ENCODE measurements at places on chromosomes 13 and 19.

- no peak for DNase-seq
Observed at GRCh38 chr13:30486230-30487074, 20.7 kb upstream of the HMGB1 start.

DNA sequence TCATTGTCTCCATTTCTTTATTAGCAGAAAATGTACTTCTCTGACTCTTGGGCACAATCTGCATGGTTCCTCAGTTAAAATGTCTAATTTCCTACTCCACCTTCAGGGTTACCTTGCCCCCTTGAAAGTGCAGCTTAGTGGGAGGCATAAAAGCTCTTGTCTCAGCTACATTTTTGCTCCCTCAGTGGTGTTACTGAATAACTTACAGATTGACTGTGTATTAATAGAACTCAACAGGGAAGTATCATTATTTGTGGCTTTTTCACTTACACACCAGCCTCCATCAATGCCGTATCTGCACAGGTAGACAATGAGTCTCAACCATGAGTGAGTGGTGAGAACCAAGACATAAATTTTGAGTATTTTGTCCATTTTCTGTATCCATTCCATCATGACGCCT lies 456.2 kb upstream of the MIR17HG start:
- no peak for DNase-seq

DNA sequence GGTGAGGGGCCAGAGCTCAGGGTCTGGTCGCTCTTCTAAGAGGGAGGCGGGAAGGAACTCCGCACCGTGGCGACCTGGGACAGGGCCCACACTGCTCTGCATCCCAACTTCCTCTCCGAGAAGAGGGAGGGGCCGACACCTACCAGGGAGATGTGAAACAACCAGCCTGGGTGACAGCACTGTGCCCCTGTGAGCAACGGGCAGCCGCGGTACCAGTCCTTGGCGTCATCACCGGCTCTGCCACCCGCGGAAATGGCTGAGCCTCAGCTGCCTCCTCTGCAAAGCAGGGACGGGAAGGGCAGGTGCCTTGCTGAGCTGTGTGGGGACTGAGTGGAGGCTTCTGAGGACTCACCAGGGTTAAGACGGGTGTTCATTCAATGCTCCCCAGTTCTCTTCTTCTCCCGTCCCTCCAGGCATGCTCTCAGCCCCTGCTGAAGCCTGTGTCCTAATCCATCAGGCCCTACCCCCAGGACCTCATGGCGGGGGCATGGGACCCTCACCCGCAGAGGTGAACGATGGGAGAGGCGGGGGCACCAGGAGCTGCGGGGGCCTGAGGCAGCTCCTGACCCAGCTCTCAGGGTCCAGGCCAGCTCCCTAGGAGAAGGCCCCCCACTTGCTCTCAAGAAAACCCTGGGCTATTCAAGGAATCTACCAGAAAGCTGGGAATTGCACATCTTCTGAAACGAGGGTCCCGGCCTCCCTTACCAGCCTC lies 9.3 kb downstream of the ZNF787 start:
- no peak for DNase-seq

DNA sequence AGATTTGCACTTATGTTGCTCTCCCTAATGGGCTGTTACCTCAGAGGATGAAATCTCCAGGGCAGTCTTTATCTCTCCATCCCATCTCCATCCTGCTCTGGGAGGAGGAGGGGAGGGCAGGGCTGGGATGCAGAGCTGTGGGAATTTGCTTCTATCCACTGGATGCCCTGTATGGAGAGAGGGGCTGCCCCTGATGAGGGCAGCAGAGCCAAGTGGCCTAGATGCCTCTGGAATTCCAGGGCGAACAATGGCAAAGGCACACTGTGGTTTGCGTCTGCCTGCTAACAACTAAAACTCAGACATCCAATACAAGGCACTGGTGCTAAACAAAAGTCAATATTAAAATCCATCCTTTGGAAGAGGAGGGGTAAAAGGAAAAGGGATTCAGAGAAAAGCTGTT lies 165.1 kb downstream of the COG6 start:
- DNase-seq, result no peak

- no peak for DNase-seq
Observed at GRCh38 chr13:24623149-24623665, 57.0 kb upstream of the ATP12A start.

GRCh38 chr19:16319481-16319880 lies 5.1 kb upstream of the KLF2 start:
- DNase-seq, result no peak

DNA sequence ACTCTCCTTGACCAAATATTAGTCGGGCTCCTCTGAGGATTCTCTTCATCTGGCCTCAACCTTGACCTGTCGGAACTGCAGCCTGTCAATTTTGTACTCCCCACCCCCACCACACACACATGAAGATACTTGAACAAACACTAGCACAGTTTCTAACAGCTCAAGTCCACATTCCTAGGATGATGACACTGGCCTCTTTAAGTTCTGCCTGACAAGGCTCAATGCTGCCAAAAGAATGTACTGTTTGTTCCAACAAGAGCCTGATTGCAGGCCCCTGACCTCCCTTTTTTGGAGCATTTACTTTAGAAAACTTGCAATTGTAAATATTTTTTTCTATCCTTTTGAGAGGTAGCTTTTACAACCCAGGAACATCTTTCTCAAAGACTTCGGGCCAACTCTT lies 169.2 kb upstream of the IRS2 start:
- DNase-seq, result peak; percentile 32

DNA sequence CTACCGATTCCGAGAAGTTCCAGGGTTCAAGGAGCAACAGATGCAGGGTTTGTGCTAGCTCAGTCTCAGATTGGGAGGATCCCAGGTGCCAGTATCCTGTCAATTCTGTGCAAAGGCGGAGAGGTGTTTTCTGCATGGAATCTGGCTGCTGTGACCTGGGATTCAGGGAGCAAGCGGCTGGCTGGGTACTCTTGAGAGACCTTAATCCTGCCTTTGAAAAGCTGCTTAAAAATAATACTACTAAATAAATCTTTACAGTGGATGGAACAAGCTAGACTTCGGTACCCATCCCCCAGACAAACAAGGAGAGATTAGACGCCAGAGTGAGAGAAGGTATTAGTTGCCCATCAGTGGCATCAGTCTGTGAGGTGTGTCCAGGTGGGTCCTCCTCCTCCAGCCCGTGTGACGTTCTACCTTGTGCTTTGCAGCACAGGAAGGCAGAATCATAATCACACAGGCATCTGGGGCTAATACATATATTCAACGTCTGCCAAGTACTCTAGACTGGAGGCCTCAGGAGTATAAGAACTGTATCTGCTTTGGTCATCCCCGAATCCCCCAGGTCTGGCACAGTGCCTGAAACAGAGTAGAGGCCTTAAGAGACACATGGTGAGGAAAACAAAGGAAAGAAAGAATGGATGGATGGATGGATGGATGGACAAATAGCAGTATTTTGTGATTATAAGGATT lies 230.6 kb downstream of the ZNF536 start:
- no peak for DNase-seq

DNA sequence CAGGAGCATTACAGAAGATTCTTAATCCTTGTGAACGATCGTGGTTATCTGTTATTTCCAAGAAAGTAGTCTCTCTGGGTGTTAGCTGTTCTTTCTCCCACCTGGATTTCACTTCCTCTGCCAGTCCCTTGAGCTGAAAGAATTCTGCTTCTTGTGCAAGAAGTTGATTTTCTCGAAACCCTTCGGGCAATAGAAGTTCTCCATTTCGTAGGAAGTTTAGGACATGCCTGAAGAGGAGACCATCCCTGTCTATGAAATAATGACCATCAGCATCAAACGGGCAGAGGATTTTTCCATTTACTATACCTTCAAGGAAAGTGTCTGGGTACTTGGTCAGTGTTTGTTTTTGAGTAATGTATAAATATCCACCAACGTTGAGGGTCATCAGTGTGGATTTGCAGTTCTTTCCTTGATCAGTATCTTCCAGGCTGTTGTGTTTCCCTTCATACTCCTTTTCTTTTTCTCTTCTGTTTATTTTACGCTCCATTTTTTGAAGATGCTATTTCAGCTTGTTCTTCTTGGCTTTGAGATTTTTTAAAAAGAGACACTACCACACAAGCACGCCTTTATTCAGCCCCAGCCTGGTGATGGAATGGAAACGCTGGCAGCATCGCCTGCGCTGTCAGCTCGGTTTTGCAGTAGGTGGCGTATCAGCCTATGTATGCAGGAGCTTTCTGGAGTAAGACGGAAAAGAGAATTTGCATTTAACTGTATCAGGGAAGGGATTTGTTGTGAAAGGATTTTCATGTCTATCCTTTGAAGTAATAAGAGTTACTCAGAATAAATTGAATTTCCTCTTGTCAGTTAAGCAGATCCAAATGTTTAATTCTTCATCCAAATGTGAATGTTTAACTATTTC lies 6.5 kb downstream of the KCTD4 start:
- peak; percentile 28 for DNase-seq

DNA sequence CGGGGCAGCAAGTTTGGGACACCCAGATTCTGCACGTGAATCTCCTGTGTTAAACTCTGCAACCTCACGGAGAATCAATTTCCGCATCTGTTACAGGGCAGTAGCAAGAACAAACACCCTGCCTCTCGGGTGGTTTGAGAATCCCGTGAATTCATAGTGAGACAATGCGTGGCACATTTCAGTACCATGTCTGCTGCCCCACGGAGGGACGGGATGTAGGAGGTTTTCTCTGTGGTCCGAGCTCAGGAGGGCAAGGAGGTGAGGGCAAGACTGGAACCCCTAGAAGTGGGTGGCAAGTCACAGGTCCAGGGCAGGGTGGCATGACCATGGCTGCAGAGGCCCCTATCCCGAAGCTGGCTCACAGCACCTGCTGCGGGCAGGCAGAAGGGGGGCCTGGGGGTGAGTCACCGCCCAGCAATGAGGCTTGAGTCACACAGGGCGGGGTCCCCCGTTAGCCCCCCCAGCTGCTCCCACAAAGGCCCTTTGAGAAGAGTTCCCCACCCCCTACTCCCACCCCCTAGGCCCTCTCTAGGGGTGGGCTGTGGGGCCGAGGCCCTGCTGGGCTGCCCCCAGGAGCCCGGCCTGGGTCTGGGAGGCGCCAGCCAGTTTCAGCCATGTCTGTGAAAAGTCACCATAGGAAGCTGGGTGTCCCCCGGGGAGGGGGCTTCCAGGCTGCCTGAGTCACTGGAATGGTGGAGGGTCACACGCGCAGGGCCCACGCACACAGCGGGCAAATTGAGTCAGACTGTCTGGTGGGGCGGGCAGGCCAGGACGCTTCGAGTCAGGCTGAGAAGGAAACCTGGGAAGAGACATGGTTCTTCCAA lies 25.8 kb upstream of the NANOS3 start:
- DNase-seq, result peak; percentile 93

GRCh38 chr13:60398907-60399589 lies 2.0 kb downstream of the TDRD3 start:
- DNase-seq, result no peak

GRCh38 chr13:57734306-57734705 lies 102.8 kb downstream of the PCDH17 start:
- DNase-seq, result no peak

GRCh38 chr13:60311527-60311926 lies 85.5 kb upstream of the TDRD3 start:
- DNase-seq, result no peak

- no peak for DNase-seq
Observed at GRCh38 chr19:31591258-31591657, 242.0 kb upstream of the TSHZ3 start.

DNA sequence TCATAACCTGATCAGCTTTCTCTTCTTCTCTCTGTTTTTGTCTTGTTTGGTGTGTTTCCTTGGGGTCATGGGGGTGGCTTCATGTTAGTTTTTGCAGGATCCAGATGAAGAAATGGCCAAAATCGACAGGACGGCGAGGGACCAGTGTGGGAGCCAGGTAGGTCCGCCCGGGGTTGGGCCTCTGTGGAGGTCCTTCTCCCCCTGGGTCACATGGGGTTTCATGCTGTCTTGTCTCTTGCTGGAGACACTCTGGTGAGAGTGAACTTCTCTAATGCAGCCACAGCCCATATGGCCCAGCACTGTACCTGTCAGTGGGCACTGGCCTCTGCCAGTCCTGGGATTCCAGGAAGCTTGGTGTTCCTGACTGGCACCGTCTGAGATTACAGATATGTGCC lies 1.1 kb downstream of the CCNE1 start:
- DNase-seq, result no peak

DNA sequence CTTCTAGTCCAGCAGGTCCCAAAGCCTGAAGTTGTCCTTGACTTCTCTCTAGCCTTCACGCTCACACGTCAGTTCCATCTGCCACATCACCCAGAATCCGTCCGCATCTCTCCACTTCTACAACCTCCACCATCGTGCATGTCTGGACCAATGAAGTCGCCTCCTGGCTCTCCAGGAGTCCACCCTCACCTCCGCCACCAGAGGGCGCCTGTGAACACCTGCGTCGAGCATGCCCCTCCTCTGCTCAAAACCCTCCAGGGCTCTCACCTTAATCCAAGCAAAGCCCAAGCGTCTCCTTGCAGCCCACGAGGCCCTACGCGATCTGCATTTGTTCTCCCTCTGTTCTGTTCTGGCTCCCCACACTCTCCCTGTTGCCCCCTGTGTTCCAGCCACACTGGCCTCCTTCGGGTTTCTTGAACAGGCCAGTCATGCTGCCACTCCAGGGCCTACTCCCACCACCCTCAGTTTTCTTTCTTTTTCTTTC lies 3.7 kb downstream of the USHBP1 start:
- DNase-seq, result peak; percentile 56

DNA sequence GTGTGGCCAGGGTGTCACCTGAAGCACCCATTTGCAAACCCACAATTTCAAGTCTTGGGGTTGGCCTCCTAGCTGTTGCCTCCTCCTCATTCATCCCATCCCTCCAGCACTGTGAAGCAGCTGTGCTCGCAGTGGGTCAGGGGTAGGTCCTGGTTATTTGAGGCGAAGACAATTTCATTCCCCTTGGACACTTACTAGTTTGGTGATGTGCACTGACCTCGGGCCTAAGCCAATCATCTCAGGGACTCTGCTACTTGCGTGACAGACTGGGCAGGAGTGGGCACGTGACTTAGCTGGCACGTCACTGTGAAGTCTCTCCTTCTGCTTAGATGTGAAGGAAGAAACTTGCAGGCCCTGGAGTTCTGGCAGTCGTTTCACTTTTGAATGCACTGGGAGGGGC lies 3.5 kb upstream of the ATP11A start:
- no peak for DNase-seq

DNA sequence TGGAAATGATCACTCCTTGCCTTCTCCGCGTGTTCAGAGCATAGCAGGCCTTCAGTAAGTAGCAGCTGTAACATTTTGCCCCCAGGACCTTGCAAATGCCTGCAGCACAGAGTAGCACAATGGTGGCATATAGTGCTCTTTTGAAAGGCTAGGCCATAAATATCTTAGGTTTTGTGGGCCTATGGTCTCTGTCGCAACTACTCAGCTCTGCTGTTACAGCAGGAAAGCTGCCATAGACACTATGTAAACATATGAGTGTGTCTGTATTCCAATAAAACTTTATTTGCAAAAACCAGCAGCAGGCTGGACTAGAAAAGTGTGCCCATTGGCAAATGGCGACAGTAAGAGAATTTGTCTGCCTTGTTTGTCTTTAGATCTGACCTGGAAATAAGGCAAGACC lies 9.4 kb downstream of the ITPKC start:
- no peak for DNase-seq

DNA sequence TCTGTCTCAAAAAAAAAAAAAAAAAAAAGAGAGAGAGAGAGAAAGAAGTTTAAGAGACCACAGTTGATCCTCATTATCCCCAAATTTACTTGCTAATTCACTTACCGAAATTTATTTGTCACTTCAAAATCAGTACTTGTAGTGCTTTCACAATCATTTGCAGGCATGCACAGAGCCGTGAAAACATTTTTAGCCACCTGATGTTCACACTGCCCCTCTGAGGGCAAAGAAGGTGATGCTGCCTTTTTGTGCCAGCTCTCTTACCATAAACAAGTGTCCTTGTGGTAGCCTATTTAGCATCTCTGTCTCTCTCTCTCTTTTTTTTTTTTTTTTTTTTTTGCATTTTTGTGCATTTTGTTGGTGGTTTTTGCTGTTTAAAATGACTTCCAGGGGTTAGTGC lies 24.1 kb upstream of the CASP14 start:
- no peak for DNase-seq

- no peak for DNase-seq
Observed at GRCh38 chr13:46486270-46486669, 66.7 kb upstream of the LRCH1 start.

Data from muscle of back (tissue), 13 donors.